Thoracic aorta (tissue), 2 donors: ENCODE measurements at places on chromosomes 1 and 21.
A peak's percentile ranks its signal among the peaks of the same experiment; 100 is the strongest.

- no peaks in the 10 kb centered on the region for H3K27me3 ChIP-seq
- no peak overlapping the region for H3K4me3 ChIP-seq
- no peak overlapping the region for H3K27ac ChIP-seq
- DNase-seq, result no peak
- H3K36me3 ChIP-seq, result no peaks in the 10 kb centered on the region
These were observed 129.8 kb upstream of the TIAM1 start for GRCh38 chr21:31473685-31474345.

DNA sequence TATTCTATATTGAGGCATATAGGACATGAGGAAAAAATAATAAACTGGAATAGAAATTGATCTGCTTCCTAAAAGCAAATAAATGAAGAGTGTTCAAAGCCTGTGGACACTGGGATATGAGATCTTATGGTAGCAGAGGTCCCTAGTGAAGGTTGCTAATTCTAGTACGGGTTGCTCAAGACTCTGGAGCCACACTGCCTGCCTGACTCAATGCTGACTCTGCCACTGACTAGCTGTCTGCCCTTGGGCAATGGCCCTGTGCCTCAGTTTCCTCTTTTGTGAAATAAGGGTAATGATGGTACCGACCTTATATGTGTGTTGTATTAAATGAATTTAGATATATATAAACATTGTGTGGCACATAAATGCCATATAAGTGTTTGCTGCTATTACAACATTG lies 59.0 kb upstream of the C1orf53 start:
- no peaks in the 10 kb centered on the region for H3K36me3 ChIP-seq
- H3K27me3 ChIP-seq, result no peaks in the 10 kb centered on the region
- H3K4me3 ChIP-seq, result no peak overlapping the region
- H3K4me1 ChIP-seq, result no peaks in the 10 kb centered on the region

DNA sequence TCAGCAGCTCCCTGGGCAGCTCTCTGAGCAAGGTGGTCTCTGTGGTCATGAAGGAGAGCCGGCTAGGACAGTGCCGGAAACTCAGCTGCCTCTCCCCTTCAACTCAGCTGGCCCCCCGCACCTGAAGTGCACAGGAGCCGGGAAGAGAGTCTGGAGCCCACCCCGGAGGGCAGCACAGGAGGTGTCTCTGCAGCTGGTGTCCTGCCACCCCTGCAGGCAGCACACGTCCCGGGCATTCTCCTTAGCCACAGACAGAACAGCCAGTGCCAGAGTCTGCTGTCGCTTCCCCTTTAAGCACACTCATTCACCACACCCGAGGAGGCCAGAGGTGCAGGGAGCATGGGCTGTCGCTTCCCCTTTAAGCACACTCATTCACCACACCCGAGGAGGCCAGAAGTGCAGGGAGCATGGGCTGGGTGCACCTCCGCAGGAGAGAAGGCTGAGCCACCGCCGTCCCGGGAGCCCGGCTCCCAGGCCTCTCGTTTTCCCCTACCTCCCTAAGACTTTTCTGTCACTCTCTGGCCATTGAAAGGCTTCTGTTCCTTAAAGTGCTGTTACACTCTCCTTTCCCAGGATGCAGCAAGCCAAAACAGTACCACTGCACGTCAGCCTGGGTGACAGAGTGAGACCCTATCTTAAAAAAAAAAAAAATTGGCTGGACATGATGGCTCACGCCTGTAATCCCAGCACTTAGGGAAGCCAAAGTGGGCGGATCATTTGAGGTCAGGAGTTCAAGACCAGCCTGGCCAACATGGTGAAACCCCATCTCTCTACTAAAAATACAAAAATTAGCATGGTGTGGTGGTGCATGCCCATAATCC lies 16.9 kb upstream of the SAMD11 start:
- H3K4me3 ChIP-seq, result no peak overlapping the region
- peaks cover 12% of the 10 kb centered on the region for H3K4me1 ChIP-seq
- no peak for DNase-seq
- H3K27me3 ChIP-seq, result no peaks in the 10 kb centered on the region

- H3K36me3 ChIP-seq, result no peaks in the 10 kb centered on the region
- no peaks in the 10 kb centered on the region for H3K4me1 ChIP-seq
- no peak overlapping the region for H3K27ac ChIP-seq
- H3K27me3 ChIP-seq, result no peaks in the 10 kb centered on the region
- no peak for DNase-seq
These were observed 385.8 kb downstream of the NTNG1 start for GRCh38 chr1:107526524-107527198.

GRCh38 chr1:201354151-201354900 lies 23.2 kb downstream of the TNNT2 start:
- no peak for DNase-seq
- H3K4me1 ChIP-seq, result no peaks in the 10 kb centered on the region
- no peaks in the 10 kb centered on the region for H3K27me3 ChIP-seq
- H3K27ac ChIP-seq, result no peak overlapping the region
- H3K4me3 ChIP-seq, result no peak overlapping the region

DNA sequence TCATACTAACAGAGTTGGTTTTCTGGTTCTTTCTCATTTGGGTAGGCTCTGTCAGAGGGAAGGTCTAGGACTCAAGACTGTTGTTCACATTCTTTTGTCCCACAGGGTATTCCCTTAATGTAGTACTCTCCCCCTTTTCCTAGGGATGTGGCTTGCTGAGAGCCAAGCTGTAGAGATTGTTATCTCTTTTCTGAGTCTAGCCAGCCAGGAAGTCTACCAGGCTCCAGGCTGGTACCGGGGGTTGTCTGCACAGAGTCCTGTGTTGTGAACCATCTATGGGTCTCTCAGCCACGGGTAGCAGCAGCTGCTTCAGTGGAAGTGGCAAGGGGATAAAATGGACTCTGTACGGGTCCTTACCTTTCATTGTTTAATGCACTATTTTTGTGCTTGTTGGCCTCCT lies 226.4 kb downstream of the LBR start:
- H3K27ac ChIP-seq, result no peak overlapping the region
- no peak overlapping the region for H3K4me3 ChIP-seq
- no peaks in the 10 kb centered on the region for H3K27me3 ChIP-seq
- H3K4me1 ChIP-seq, result no peaks in the 10 kb centered on the region

GRCh38 chr1:162276493-162276892 lies 100.2 kb downstream of the SPATA46 start:
- H3K4me1 ChIP-seq, result no peaks in the 10 kb centered on the region
- H3K36me3 ChIP-seq, result no peaks in the 10 kb centered on the region
- H3K27ac ChIP-seq, result no peak overlapping the region
- DNase-seq, result no peak
- H3K27me3 ChIP-seq, result no peaks in the 10 kb centered on the region

- H3K4me3 ChIP-seq, result no peak overlapping the region
- H3K27ac ChIP-seq, result no peak overlapping the region
- H3K27me3 ChIP-seq, result no peaks in the 10 kb centered on the region
- no peak for DNase-seq
- no peaks in the 10 kb centered on the region for H3K4me1 ChIP-seq
- no peaks in the 10 kb centered on the region for H3K36me3 ChIP-seq
These were observed 76.9 kb upstream of the LYST start for GRCh38 chr1:235943581-235944114.

DNA sequence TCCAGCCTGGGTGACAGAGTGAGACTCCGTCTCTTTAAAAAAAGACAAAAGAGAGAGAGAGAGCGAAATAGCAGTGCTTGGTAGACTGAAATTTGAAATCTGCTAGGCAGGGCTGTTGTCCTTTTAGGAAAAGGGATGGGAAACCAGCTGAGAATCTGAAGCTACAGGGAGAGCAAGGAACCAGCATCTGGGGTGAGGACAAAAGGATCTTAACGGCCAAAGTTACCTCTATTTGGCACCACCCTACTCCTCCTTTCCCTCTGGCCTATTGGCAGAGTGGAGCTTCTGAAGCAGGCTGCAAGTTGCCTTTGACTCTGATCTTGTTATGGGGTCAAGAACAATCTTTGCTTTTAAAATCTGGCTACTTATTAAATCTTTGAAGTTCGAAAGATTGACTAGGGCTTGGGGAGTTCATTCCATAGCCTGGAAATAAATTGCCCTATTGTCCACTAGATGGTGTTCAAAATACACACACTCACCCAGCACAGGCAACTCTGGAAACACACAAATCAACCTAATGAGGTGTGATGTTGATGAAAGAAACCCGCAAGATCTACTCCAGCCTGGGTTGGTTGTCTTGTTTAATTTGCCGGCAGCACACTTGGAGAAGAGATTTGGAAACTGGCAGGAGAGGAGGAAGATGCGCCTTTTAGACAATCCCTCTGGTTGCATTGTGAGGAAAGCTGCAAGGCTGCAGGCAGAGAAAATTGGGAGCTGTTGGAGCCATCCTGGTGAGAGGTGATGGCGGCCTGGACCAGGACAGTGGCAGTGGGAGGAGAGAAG lies 16.5 kb upstream of the PARP1 start:
- H3K27ac ChIP-seq, result no peak overlapping the region
- no peaks in the 10 kb centered on the region for H3K4me1 ChIP-seq
- DNase-seq, result no peak
- H3K4me3 ChIP-seq, result no peak overlapping the region
- H3K27me3 ChIP-seq, result no peaks in the 10 kb centered on the region

DNA sequence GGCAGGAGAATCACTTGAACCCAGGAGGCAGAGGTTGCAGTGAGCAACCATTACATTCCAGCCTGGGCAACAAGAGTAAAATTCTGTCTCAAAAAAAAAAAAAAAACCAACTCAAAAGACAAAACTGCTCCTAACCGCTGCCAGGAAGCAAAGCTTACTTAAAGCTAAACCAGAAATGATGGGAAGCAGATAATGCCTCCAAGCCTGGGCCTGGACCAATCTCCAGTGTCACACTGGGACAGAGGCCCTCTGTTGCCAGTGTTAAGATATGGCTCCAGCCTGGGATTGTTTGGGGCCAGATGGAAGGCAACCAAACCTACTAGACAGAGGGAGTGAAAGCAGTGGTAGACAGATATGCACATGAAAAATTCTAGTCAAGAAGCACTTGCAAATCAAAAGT lies 36.9 kb downstream of the NSL1 start:
- DNase-seq, result no peak
- no peak overlapping the region for H3K27ac ChIP-seq
- no peak overlapping the region for H3K4me3 ChIP-seq
- no peaks in the 10 kb centered on the region for H3K27me3 ChIP-seq
- peaks cover 7% of the 10 kb centered on the region for H3K36me3 ChIP-seq

DNA sequence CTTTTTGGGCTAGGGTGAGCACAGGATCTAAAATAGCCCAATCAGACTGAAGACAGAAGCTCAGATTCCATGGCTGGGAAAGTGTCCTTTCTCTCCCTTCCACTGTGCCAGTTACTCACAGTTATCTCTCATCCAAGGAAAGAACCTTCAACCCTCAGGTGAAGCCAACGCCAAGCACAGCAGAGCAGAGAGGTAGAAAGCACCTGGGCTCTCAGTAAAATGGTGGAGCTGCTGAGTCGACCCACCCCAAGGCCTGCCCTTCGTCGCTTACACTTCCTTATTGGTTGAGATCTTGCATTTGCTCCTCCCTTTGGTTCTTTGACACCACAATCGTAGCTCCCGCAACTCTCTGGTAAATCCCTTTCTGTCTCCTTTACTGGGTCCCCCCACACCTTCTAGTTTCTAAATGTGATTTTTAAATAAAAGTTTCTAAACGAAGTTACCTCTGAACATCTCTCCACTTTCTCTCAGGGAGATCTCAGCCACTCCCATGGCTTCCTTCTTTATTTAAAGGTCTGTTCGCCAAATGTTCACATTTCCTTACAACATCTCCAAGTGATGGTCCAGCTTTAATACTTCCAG lies 27.5 kb upstream of the SLC30A1 start:
- no peak overlapping the region for H3K27ac ChIP-seq
- no peaks in the 10 kb centered on the region for H3K27me3 ChIP-seq
- H3K4me3 ChIP-seq, result peak overlapping the region; percentile 13
- peaks cover 3% of the 10 kb centered on the region for H3K4me1 ChIP-seq

- peak overlapping the region; percentile 97 for H3K27ac ChIP-seq
- H3K4me1 ChIP-seq, result peaks cover 35% of the 10 kb centered on the region
- peak overlapping the region; percentile 100 for H3K4me3 ChIP-seq
- H3K27me3 ChIP-seq, result no peaks in the 10 kb centered on the region
- no peaks in the 10 kb centered on the region for H3K36me3 ChIP-seq
- no peak for DNase-seq
These were observed 730 bp upstream of the PHF13 start for GRCh38 chr1:6612641-6613360.

DNA sequence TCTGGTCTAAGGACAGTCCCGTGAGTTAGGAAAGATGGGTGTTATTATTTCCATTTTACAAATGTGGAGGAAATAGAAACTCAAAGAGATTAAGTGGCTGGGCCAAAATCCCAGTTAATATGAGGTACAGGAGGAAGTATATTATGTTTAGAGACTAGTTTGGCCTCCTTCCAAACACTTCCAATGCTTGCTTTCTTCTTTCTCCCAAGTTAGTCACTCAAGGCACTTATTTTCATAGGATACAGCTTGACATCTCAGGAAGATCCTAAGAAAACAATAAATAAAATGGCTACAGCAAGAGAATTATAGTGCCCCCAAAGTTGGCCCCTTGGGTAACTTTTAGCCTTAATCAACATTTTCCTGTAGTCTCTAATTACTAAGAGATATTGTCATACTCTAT lies 47.5 kb upstream of the IPO9 start:
- H3K27ac ChIP-seq, result peak overlapping the region; percentile 72
- H3K4me1 ChIP-seq, result peaks cover 100% of the 10 kb centered on the region
- DNase-seq, result no peak
- H3K36me3 ChIP-seq, result peaks cover 50% of the 10 kb centered on the region

- H3K36me3 ChIP-seq, result no peaks in the 10 kb centered on the region
- no peak for DNase-seq
- H3K27ac ChIP-seq, result no peak overlapping the region
- no peak overlapping the region for H3K4me3 ChIP-seq
These were observed 23.0 kb upstream of the POU2F1 start for GRCh38 chr1:167197692-167198091.

GRCh38 chr1:7301664-7301981 lies 469.5 kb upstream of the VAMP3 start:
- H3K27ac ChIP-seq, result no peak overlapping the region
- peaks cover 9% of the 10 kb centered on the region for H3K4me1 ChIP-seq
- H3K4me3 ChIP-seq, result no peak overlapping the region
- no peaks in the 10 kb centered on the region for H3K27me3 ChIP-seq

DNA sequence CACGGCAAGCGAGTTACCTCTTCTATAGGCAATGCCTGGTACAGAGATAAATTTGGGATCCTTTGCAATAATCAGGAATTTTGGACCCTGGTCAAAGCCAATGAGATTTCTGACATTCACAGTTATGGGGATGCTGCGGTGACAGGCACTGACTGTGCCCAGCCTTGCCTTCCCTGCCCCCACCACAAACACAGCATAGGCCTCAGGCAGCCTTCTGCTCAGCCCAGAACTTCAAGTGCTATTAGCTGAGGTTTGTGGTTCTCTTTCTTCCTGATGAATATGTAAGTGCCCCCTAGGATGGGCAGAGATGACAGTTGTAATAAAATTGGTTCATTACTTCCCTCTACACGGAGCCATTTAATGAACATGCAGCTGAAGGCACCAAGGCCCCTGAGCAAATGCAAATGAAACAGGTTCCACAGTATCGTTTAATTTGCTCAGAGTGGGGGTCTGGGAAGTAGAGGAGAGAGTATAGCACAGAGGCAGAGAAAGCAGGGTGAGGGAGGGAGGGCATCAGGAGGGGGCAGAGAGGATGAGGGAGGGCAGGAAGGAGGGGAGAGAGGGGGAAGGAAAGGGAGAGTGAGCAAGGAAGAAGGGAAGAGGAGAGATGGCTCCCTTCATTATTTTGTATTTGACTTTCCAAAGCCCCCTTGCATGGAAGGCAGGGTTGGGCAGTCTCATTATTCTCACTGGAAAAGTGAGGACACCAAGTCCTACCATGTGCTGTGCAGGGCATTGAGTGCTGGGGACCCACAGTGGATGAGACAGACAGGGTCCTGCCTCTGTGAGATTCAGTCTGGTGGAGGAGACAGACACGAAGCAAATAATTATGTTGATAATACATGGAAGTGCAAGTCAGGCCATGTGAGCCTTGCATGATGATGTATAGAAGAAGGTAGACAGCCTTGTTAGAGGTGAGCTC lies 513.0 kb downstream of the PTPRU start:
- no peak for DNase-seq
- no peaks in the 10 kb centered on the region for H3K27me3 ChIP-seq
- H3K27ac ChIP-seq, result no peak overlapping the region
